Non-pigmented ciliary epithelial cell (primary cell): ENCODE measurements at places on chromosomes 13 and 19.

GRCh38 chr13:47175172-47175866, 278.5 kb upstream of the HTR2A start:
- DNase-seq, result peak; percentile 73

DNA sequence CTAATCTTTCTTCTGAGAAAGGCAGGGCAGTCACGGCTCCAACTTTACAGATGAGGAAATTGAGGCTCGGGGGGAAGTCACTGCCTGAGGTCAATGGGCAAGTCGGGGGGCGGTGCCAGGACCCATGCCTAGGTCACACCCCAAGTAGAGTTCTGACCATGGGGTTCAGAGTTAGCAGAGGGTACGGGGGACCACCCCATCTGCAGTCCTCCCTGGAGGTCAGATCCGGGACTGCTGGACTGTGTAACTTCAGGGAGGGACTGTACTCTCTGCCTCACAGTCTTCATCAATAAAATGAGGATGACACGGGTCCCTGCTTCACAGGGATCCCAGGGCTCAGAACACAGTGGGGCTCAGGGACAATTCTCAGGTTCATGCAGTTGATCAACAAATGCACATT, 7.7 kb downstream of the SLC5A5 start:
- DNase-seq, result no peak

DNA sequence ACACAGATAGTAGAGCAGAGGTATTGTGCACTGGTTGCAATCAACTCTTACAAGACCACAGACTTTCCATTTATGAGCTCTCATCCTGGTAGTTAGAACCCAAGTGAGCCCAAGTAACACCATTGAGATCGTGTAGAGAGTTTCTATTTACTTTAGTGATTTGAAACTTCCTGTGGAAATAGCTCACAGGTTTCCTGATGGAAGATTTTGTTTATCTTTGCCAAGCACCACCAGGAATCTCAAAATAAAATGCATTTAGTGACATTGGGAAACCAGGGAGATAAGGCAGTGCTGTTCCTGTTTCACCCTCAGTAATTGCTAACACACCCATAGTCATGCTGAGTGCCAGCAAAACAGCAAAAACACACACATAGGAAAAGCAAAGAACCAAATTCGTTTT, 102.5 kb downstream of the FLT1 start:
- no peak for DNase-seq

GRCh38 chr19:16721051-16721450, 1.4 kb downstream of the NWD1 start:
- DNase-seq, result no peak

DNA sequence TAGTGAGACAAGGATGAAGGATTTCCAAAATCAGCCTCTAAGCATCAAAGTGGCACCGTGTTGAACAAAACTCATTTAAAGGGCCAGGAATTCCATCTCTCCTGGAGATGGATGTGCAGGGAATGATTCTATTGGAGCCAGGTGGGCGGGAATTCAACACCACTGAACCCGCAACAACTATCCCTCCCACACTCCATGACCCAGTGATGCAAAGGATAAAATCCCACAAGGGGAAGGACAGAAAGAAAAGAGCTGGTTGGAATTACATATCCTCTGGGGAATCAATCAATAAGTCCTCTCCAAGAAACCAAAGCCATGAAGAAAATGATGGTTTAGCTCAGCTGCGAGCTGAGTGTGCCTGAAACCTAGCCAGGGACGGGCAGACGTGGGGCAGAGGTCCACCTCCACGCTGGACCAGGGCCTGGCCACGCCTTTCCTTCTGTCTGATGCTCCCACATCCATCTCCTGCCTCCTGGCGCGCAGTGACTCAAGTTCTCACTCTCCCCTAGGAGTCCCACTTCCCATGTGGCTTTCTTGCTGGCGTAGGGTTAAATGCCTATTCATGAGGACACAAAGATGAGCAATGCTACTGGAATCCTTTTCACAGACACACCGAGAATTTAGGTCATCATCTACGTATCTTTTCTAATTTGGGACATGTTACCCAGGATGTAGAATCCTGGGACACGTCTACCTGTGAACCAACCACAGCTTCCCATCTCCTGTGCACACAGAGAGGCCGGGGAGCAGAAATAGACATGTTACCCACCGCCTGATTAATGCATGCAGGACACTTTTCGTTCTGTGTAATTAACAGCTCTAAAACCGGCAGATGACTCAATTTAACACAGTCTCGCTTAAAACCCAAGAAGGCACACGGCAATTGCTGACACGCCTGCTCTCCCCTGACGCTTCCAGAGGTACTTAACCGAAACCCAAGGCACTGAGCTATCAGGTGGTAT, 48.6 kb downstream of the PEPD start:
- DNase-seq, result peak; percentile 99

- DNase-seq, result no peak
These were observed 11.9 kb downstream of the MARK4 start for GRCh38 chr19:45263013-45263412.

GRCh38 chr19:40525234-40526051, 51.2 kb upstream of the SHKBP1 start:
- no peak for DNase-seq

GRCh38 chr13:36531746-36532486, 99.6 kb downstream of the CCNA1 start:
- no peak for DNase-seq

GRCh38 chr13:46202966-46203365, 8.8 kb upstream of the LRRC63 start:
- no peak for DNase-seq

GRCh38 chr13:40784540-40784939, 4.9 kb upstream of the SLC25A15 start:
- no peak for DNase-seq

GRCh38 chr19:43774103-43774939, 6.5 kb downstream of the KCNN4 start:
- DNase-seq, result no peak
